Right cardiac atrium (tissue), 5 donors: ENCODE measurements at places on chromosomes 5 and 9.

DNA sequence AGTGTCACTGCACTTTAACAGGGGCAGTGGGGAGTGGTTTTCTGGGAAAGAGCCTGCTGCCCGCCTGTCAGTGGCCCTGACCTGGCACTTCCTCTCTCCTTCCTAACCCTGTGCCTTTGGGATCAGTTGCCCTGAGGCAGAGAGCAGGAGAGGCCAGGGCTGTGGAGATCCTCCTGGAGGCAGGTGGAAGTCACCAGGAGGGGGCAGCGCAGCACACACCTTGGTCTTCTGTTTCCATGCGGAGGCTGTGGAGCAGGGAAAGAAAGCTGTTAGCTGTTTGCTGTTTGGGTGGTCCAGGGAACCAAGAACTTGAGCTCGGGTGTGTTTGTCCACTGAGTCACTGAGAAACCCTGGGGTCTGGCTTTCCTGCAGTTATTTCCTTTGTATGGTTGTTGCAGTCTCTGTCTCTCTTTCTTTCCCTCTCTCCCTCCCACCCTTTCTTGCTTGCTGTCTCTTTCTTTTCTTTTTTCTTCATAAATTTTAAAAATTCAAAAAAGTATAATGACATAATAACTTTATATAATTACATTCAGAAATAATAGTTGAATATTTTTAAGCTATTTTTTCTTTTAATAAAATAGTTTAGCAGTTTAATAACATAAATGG lies 28.1 kb downstream of the NTRK2 start:
- DNase-seq: peak; percentile 90

DNA sequence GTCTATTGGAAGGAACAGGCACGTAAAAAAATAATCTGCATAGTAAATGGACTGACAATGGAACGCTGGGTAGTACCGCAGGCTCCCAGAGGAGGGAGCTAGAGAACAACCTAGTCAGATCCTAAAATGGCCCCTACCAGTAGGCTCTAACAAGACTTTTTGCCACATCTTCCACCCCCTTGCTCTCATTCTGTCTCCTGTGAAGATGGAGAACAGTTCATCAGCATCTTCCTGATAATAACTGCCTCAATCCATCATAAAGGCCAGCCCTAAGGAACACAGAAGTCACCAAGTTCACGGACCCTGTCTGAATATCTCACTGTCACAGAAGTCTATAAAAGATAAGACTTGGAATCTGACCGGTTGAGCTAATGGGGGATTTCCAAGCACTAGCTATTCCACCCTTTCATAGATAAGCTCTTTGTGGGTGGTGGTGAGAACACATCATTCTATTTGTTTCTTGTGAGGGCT lies 133.4 kb downstream of the SLC1A3 start:
- DNase-seq: peak; percentile 75

- peak; percentile 84 for DNase-seq
Measured at GRCh38 chr5:4700069-4700468, 440.1 kb upstream of the ADAMTS16 start.

DNA sequence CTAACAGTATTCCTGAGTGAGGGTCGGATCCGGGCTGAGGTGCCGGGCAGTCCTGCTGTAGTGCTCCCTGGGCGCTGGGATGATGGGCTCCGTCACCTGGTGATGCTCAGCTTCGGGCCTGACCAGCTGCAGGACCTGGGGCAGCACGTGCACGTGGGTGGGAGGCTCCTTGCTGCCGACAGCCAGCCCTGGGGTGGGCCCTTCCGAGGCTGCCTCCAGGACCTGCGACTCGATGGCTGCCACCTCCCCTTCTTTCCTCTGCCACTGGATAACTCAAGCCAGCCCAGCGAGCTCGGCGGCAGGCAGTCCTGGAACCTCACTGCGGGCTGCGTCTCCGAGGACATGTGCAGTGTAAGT lies 15.2 kb downstream of the CRB2 start:
- peak; percentile 18 for DNase-seq

GRCh38 chr9:129176701-129177442 lies 1.2 kb downstream of the IER5L start:
- peak; percentile 83 for DNase-seq

DNA sequence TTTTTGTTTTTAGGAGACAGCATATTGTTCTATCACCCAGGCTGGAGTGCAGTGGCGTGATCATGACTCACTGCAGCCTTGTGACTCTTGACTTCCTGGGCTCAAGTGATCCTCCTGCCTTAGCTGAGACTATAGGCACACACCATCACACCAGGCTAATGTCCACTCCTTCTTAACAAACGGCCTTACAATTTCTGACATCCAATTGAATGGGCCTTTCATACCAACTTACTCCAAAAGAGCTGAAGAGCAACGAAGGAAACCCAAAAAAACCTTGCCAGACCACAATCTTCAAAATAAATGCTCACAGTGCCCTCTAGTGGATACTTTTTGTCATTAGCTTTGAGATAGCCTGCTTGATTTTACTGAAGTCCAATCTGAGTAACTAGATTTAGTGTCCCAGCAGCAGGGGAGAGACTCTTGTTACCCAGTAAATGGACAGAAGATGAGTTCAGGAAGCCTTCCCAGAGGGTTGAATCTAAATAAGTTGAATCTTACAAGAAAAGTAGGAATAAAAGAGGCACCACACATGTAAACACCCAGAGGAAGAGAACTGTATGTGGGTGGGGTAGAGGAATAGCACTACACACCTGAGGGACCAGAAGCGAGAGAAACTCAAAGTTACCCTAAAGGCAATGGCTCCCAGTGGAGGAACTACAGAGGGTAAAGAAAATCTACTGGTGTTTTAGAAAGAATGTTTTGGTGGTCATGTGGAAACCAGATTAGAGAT lies 9.3 kb downstream of the ZNF622 start:
- no peak for DNase-seq
